8988T (cell line): ENCODE measurements at places on chromosomes 6 and 20.

- no peak for DNase-seq
Measured at GRCh38 chr6:112620812-112621569, 273.9 kb downstream of the RFPL4B start.

DNA sequence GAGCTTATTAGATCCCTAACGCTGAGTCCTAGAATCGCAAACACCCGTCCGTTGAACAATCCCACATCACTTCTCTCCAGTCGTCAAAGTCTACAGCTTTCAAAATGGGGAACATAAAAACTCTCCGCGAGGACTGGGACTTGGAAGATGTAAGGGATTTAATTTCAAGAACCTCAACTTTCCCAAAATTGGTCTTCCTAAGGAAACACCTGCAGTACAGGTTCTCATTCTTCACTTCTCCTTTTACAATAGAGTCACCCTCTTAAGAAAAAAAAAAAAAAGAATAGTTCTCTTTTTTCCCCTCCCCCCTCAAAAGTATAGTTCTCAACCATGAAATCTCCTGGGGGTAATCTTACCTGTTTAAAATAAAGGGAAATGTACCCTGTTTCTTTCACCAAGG lies 6.6 kb upstream of the ZBTB22 start:
- no peak for DNase-seq

DNA sequence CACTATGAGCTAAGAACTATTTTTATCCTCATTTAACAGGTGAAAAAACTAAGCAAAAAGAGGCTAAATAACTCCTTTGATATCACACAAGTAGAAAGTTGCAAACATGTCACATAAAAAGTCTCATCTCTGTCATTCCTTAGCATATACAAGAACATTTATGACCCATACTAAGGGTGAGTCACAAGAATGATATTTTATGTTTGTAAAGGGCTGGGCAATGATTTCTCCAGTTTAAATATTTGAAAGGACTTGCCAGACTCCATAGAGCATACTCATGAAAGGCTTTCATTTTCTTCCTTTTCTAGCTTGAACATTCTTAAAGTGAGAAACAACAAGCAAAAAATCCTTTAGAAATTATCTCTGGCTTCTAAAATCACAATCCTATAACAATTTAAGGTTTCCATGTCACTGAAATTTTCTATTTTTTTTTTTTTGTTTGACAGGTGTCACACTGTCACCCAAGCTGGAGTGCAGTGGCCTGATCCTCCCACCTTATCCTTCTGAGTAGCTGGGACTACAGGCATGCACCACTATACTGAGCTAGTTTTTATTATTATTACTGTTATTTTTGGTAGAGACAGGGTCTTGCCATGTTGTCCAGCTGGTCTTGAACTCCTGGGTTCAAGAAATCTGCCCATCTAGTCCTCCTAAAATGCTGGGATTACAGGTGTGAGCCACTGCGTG lies 338.0 kb upstream of the KHDRBS2 start:
- no peak for DNase-seq

GRCh38 chr20:42190084-42190483 lies 571.9 kb upstream of the CHD6 start:
- DNase-seq: no peak

DNA sequence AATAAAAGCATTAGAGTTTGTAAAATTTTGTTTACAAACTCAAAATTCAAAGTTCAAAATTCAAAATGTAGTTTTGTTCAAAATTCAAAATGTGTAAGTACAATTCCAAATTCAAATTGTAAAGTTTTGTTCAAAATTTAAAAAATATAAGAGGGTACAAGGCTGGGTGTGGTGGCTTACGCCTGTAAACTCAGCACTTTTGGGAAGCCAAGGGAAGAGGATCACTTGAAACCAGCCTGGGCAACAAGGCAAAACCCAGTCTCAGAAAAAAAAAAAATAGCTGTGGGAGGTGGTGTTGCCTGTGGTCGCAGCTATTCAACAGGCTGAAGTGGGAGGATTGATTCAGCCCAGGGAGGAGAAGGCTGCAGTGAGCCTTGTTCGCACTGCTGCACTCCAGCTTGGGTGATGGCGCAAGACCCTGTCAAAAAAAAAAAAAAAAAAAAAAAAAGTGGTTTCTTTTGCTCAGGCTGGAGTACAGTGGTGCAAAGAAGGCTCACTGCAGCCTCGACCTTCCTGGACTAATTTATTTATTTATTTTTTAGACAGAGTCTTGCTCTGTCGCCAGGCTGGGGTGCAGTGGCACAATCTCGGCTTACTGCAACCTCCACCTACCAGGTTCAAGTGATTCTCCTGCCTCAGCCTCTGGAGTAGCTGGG lies 5.4 kb upstream of the ZBTB12 start:
- peak; percentile 5 for DNase-seq

GRCh38 chr20:56631990-56632327 lies 2.9 kb downstream of the TFAP2C start:
- no peak for DNase-seq

GRCh38 chr6:161618831-161619454 lies 345.1 kb upstream of the AGPAT4 start:
- DNase-seq: no peak

DNA sequence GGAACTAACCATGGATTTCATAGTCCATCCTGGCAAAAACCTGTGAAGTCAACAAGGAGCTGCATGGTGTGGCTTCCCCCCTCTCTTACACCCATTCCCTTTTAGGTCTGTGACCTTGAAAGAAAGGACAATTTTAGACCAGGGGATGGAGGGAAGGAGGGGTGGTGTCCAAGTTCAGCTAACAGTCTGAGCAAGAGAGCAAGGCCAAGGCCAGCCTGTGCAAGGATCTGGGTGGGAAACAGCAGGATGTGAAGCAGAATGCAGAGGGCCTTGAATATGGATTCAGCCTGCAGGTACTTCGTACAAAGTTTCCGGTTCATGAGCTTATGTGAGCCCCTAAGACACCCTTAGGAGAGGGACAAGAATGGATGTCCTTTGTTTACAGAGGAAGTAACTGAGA lies 293.0 kb downstream of the KIF16B start:
- no peak for DNase-seq

GRCh38 chr6:105688573-105688972 lies 285.7 kb upstream of the PREP start:
- no peak for DNase-seq

- DNase-seq: no peak
Measured at GRCh38 chr6:54609981-54610380, 236.6 kb upstream of the FAM83B start.

DNA sequence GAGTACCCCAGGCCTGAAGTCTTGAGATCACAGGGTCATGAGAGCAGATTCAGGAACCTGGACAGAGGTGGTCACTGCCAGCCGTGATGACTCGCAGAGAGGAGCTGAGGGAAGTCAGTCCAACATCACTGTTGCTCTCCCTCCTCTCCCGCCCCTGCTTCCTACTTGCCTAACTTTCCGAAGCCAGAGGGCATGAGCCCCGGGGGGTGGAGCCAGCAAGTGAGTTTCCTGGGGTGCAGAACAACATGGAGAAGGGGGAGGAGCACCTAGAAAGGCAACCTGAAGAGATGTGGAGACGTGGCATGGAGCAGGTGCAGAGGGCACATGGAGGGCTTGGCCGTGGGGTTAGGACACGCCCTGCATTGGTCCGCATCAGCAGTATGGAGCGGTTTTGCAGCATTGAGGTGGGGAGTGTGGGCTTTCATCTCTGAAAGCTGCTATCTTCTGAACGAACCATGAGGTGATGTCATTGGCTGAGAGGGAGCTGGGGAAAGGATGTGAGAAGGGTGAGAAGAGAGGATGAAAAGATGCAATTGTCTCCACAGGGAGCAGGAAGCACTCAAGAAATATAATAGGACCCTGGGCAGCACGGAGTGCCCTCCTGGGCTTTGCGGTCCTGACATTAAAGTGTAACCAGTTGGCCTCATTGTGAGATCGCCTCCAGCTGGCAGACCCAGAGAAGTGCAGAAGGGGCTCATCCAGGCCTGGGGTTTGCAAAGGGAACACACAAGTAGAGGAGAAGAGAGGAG lies 25.0 kb downstream of the GDAP1L1 start:
- DNase-seq: no peak
